GM20000 (cell line): ENCODE measurements at places on chromosomes 2 and 18.

- no peak for DNase-seq
Observed at GRCh38 chr2:20433249-20433648, 13.6 kb upstream of the RHOB start.

GRCh38 chr18:49368876-49369440 is 91.5 kb downstream of the DYM start:
- no peak for DNase-seq

- DNase-seq, result no peak
Observed at GRCh38 chr18:79064228-79064627, 5.0 kb upstream of the ATP9B start.

GRCh38 chr18:79497638-79498081 is 101.9 kb downstream of the NFATC1 start:
- DNase-seq, result peak; percentile 66

DNA sequence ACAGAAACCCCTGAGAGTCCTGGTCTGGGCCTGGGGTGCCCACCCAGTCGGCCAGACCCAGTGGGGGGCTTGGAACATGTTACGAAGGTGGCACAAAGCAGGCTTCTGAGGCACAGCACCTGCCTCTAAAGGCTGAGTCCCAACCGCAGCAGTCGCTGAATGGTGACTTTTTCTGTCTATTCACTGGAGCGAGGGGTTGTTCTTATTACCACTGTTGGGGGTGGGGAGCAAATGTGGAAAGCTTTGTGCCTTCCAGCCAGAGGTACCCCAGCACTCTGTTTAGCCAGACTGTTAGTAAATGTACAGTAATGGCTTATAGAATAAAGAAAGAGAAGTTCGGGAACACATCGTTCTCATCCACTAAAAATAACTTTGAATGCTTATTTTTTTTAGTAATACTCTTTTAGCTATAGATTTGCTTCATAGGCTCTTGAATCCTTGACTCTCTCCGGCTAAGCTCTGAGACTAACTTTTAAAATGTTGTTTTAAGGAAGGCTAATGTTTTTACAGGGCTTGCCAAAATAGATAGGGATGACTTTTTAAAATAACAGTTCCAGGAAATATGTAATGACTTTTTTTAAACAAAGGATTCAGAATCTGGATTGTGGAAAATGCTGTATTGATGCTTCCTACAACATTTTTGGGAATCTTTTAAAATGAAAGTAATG is 23.4 kb upstream of the PTPN2 start:
- DNase-seq, result no peak

GRCh38 chr2:113283704-113284284 is 5.1 kb upstream of the PAX8 start:
- DNase-seq, result no peak

DNA sequence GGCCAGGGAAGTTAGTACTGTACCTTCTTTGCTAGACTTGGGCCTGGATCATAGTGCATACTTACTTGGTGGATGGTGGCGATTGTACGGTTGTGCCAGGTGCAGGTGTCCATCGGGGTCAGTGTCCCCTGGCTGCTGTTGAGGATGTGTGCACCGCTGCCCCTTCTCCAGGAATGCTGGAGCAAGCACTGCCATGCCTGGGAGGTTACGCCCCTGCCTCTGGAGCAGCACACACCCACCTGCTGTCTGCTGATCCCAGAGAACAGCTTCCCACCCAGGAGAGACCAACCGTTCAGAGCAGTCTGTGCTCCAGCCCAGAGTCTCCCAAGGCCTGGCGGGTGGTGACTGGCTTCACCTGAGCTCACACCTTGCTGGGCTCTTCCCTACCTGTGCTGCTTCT is 286.8 kb upstream of the HS6ST1 start:
- no peak for DNase-seq

DNA sequence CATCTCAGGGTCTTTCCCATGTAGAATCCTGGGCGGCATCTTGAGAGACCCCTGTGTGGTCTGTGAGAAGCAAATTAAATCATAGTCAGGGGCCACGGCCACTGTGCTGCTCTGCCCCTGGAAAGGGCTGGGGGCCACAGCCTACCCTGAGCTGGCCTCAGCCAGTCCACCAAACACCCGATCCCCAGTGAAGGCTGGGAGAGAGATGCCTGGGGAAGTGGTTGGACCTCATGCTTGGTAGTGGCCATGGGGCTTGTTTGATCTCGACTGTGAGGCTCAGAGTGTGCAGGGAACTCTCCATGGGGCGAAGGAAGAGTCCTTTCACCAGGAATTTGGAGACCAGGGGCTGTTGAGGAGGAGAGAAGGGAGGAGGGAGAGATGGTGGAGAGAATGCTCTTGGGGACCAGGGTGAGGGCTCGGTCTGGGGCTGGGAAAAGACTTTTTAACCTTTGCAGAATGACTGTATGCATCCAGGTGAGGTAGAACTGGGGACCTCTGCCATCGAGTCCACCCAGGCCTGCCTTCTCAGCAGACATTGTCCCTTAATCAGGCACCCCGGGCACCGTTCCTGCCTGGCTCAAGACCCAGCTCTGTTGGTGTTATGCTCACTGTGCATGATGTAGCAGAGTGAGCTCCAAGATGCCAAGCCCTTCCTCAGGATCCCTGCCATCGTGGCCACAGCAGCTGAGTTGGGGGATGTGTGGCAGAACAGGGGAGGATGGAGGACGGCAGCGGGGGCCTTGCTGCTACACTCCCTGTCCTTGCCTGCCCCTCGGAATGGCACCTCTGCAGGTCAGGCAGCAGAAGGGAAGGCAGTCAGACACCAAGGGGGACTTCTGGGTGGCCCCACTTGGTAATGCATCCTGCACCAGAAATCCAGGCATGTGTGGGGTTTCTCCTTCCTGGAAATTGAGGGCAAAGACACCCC is 249.9 kb downstream of the DYSF start:
- no peak for DNase-seq

DNA sequence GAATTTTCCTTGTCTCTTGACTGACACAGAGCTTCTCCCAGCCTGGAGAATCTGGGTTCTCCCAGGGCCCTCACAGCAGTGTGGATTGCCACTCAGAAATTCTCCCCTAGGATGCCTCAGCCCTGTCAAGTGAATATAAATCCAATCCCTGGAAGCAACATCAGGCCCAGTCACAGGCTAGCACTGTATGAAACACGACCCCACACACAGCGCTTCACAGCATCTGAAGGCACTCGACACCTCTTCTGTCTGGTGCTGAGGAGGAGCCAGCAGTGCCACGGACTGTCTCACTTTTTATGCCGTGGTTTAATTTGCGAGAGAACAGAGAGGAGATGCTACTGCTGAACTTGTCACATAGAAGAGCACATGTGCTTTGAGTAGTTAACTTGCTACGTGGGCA is 164.5 kb downstream of the NAPG start:
- no peak for DNase-seq

DNA sequence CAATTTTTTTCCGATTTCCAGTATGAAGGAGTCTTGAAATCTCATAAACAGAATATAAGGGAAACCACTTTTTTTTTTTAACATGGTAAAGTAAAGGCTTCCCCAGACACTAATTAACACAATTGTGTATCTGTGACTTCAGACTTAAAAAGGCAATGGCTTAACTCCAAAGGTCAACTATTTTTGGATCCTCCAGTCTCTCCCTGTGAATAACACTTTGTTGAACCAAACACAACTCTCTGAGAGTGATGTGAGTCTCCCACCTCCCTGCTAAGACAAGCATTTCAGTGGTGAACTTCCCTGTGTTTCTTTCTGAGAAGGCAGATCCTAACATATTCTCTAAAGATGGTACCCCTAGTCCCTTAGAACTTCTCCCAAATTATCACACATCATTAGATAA is 219.6 kb upstream of the RBBP8 start:
- no peak for DNase-seq

DNA sequence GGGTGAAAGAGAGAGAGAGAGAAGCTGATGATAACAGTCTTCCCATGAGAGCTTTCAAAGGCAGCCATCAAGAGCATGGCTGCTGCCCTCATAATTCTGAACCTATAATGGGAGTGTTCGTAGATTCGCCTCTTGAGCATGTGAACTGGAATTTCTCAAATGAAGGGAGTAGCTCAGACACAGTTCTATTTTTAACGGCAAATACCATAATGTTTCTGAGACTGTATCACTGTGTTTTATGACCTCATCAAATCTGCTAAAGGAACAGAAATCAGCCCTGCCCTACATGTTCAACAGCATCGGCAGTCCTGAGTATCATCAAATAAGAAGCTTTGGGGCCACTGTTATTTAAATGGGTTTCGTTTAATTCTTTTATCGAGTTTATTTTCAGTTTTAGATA is 645.6 kb downstream of the GALR1 start:
- DNase-seq, result no peak
